ENCODE measurements at places on chromosomes 11 and 22. TPM values are rescaled to one million over a fixed set of nuclear protein-coding genes. Genes with fewer than 3 reads are reported as not detected.

The ADM2 gene
- total RNA-seq: 0.15 TPM

The SLC22A25 gene
- total RNA-seq: 0.09 TPM

The MAP6 gene
- total RNA-seq: 5.9 TPM

The OR4C16 gene
- total RNA-seq: not detected

The GLB1L2 gene
- total RNA-seq: 0.91 TPM

The GGTLC2 gene
- not detected for total RNA-seq

The MS4A7 gene
- 33.1 TPM for total RNA-seq

The MYO18B gene
- total RNA-seq: 71.6 TPM

The OOSP1 gene
- not detected for total RNA-seq

The SYCE3 gene
- total RNA-seq: not detected

The TSSK2 gene
- total RNA-seq: not detected

The OR52E8 gene
- total RNA-seq: not detected

The OR10S1 gene
- total RNA-seq: not detected

The CHRNA10 gene
- total RNA-seq: 0.58 TPM

The OR5W2 gene
- total RNA-seq: not detected

The SEC14L6 gene
- total RNA-seq: 0.08 TPM
